Aortic smooth muscle cell (primary cell): ENCODE measurements at places on chromosomes 11 and 22. TPM values are rescaled to one million over a fixed set of nuclear protein-coding genes. Genes with fewer than 3 reads are reported as not detected.

Gene DEPDC7
- total RNA-seq, result 3.4 and 5.8 TPM in 2 replicates

Gene SLC1A2
- 1.4 and 5.4 TPM in 2 replicates for total RNA-seq

Gene OR8A1
- not detected in 2 replicates for total RNA-seq

Gene MMP1
- 1,928 and 6,091 TPM in 2 replicates for total RNA-seq

Gene FZD4
- total RNA-seq, result 42.4 and 72.1 TPM in 2 replicates

Gene TH
- total RNA-seq, result not detected in 2 replicates

Gene PHLDA2
- total RNA-seq, result 5.7 and 12.6 TPM in 2 replicates

Gene NPTXR
- 0.79 and 1.1 TPM in 2 replicates for total RNA-seq

Gene CCDC134
- total RNA-seq, result 6.0 and 8.2 TPM in 2 replicates

Gene CDON
- 6.7 and 7.7 TPM in 2 replicates for total RNA-seq

Gene OR52I1
- total RNA-seq, result not detected in 2 replicates

Gene OR8D1
- total RNA-seq, result not detected in 2 replicates

Gene ABCC8
- total RNA-seq, result not detected in 2 replicates

Gene LMO2
- 92.6 and 152 TPM in 2 replicates for total RNA-seq

Gene HPX
- total RNA-seq, result 0.79 and 1.4 TPM in 2 replicates

Gene TMEM138
- total RNA-seq, result 16.1 and 17.7 TPM in 2 replicates

Gene PARVG
- total RNA-seq, result 0.06 and 0.13 TPM in 2 replicates

Gene KRTAP5-11
- not detected in 2 replicates for total RNA-seq

Gene ANO9
- total RNA-seq, result not detected in 2 replicates

Gene PGM2L1
- 4.5 and 7.0 TPM in 2 replicates for total RNA-seq

Gene PDGFD
- 1.3 and 2.2 TPM in 2 replicates for total RNA-seq

Gene SLC22A8
- not detected in 2 replicates for total RNA-seq

Gene PTPRCAP
- 0.25 and 0.26 TPM in 2 replicates for total RNA-seq

Gene RAB1B
- total RNA-seq, result 93.0 and 102 TPM in 2 replicates

Gene ANO5
- 0.66 and 2.3 TPM in 2 replicates for total RNA-seq

Gene OR52D1
- total RNA-seq, result not detected in 2 replicates

Gene TYR
- total RNA-seq, result not detected in 2 replicates

Gene GAS2L1
- total RNA-seq, result 10.1 and 10.8 TPM in 2 replicates

Gene SAA4
- not detected in 2 replicates for total RNA-seq

Gene OR4S1
- total RNA-seq, result not detected in 2 replicates

Gene VPREB3
- total RNA-seq, result not detected in 2 replicates

Gene TSPAN18
- total RNA-seq, result 0.68 and 0.92 TPM in 2 replicates

Gene HBB
- not detected in 2 replicates for total RNA-seq

Gene PATE3
- not detected in 2 replicates for total RNA-seq

Gene KCNJ5
- under 0.01 and 0.06 TPM in 2 replicates for total RNA-seq

Gene SYCE3
- total RNA-seq, result 0.79 TPM in 1 of 2 replicates, not detected in the other

Gene P2RY6
- 2.6 and 2.9 TPM in 2 replicates for total RNA-seq

Gene P4HA3
- 3.6 and 10.6 TPM in 2 replicates for total RNA-seq

Gene MGAT3
- total RNA-seq, result 0.06 and 0.40 TPM in 2 replicates

Gene SLCO2B1
- total RNA-seq, result 0.06 and 0.13 TPM in 2 replicates
